Stimulated activated CD4-positive, alpha-beta T cell treated with anti-CD3 and anti-CD28 coated beads, TNF-alpha, amount 100 ng/mL, for 1 hour (primary cell): ENCODE measurements at places on chromosomes 3 and 15.

GRCh38 chr15:90654233-90655136 is 62.7 kb upstream of the BLM start:
- no peak for DNase-seq

DNA sequence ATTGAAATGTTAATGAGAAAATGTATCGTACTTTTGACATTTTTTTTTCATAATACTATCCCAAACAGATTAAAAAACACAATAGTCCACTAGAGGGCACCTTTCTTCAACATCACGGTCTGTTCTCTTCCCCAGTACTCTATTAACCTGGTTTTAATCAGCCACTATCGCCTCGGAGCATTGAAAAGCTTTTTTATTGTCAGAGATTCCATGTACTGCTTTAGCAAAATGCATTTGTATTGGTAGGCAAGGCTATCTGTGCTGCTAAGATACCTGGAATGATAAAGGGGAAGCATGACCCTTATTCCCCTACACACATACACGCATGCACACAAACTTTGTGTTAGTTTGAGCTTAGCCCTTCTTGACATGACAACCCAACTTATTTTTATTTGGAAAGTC is 160.1 kb upstream of the IL12A start:
- no peak for DNase-seq

GRCh38 chr3:26715431-26715830 is 92.9 kb downstream of the LRRC3B start:
- DNase-seq: no peak

- no peak for DNase-seq
Measured at GRCh38 chr3:30437171-30437601, 169.2 kb upstream of the TGFBR2 start.

GRCh38 chr3:10935028-10935427 is 57.5 kb upstream of the SLC6A1 start:
- DNase-seq: no peak

- DNase-seq: no peak
Measured at GRCh38 chr3:171747223-171747920, 62.9 kb downstream of the PLD1 start.

DNA sequence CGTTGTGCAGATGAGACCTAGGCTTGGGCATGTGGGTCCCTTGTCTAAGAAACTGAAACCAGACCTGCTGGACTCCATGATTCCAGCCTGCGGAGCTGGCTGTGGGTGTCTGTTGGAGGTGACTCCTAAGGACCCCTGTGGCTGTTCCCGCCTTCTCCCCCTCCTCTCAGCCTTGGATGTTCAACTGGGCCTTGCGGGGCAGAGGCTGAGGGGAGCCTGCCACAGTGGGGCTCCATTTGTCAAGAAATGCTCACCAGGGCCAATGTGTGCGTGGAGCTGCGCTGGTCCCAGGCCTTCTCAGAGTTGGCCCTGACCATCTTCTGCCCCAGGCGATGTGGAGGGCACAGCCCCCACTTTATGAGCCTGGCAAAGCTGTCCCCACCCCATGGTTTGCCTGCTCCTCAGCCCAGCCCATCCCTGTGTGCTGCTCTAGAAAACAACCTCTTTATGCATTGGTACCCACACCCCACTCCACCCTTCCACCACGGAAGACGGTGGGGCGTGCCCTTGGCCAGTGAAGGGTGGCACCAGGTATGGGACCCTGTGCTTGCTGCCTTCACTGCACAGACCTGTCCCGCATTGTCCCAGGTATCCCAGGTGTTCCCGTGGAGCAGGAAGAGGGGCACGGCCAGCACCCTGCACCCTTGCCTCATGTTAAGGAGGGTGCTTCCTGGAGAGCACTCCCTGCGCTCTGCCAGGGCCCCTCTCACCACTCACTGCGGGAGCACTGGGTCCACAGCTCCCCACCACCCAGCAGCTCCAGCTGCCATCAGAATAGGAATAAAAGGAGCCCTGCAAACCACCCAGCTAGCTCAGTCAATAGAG is 7.9 kb downstream of the MESP2 start:
- no peak for DNase-seq

DNA sequence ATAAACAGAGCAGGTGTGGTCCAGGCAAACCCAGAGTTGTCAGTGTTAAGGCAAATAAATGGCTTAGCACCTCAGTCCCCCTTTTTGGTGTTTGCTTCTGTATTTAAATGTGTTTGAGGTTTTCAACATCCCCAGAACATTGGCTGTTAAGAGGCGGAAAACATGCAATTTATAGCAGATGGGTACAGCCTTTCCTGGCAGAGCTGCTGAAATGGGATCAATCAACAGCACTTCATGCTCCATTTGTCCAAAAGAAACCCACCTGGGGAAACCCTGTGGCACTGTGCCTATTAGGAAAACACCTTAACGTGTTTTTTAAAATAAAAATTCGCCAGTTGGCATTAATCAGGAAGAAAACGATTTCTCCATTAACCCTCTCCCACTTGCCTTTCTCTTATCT is 135.4 kb downstream of the MCTP2 start:
- DNase-seq: no peak

- no peak for DNase-seq
Measured at GRCh38 chr3:108471426-108471825, 39.0 kb downstream of the MYH15 start.

GRCh38 chr3:50628601-50629000 is 11.7 kb downstream of the MAPKAPK3 start:
- DNase-seq: no peak

- no peak for DNase-seq
Measured at GRCh38 chr15:97561529-97561928, 399.0 kb upstream of the ARRDC4 start.

DNA sequence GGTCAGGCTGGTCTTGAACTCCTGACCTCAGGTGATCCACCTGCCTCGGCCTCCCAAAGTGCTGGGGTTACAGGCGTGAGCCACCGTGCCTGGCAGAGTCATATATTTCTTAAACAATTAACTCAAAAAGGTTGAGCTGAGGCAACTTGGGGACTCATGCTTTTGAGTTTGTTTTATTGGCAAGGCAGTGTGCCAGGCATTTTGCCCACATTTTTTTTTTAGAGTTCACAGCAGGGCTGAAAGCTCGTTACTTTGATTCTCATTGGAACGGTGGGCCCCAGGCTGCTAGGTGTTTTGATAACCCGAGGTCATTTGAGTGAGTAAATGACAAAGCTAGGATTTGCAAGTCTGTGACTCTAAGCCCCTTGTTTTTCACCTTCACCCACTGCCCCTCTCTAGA is 76.2 kb downstream of the CCK start:
- no peak for DNase-seq

GRCh38 chr3:42718338-42718737 is 15.7 kb upstream of the HHATL start:
- no peak for DNase-seq

DNA sequence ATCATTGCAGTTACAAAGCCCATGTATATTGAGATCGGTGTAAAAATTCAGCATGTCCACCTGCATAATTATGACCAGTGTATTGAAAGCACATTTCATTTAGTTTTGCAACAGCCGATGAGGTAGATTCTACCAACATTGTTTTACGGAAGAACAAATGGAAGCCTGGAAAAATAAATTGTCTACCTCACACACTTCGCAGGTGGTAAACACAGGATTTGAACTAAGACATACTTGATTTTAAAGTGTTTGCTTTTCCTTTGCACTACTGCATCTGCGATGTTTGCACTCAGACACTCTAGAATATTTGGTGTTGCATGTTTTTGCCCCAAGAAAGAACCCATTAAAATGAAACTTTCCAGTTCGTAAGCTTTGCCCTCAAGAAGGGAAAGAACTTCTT is 148.4 kb downstream of the PGPEP1L start:
- DNase-seq: no peak

DNA sequence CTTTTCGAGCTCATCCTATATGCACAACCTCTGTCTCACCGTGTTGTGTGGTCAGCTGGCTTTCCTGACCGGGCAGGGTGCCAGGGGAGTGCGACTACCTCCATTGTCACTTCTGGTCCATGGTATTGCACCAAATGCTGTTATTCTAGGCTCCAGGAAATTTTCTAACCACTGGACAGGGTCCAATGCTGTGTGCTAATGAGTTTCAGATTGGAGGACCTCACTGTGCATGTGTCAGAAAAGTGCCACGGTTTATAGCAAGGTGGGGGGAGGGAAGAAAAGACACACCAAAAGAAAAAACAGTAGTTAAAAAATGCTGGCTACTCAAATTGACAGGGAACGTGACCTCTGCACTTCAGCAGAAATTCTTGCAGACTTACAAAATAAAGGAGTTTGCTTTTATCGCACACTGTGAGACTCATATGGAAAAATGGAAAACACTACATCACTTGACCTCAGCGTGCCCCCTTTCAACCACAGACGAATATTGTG is 480.1 kb downstream of the FOXP1 start:
- DNase-seq: no peak

GRCh38 chr3:112117841-112118571 is 15.0 kb downstream of the GCSAM start:
- no peak for DNase-seq

DNA sequence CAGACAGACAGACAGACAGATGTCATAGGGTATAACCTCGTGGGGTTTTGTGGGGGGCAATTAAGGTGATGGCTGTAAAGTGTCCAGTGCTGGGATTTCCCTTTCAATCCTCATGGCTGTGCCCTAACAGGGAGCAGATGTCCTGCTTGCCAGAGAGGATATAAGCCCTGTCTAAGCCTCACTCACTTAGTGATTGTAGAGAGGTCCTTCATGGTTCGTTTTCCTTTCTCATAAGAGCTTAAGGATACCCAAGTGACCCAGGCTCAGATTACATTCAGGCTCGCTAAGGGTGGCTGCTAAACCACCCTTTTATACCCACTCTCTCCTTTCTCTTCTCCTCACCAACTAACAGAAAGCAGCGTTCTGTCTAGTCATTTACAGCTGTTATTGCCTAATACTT is 19.2 kb downstream of the LYSMD2 start:
- no peak for DNase-seq

DNA sequence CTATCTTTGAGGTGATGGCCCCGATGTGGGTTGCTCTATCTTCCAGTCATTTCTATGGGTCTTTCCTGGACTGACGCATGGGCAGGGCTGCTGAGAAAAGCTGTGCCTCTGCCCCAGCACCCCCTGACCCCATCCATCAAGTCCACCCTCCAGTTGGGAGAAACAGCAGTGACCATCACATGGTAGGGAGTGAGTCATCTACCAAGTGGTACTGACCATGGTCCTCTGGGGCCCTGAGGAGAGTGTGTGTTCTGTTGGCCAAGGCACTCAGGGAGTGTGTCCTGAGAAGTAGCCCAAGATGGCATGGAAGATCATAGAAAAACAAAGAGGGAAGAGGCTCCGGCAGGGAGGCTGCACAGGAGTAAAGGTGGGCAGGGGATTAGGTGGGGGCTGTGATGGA is 1.6 kb upstream of the DNAH1 start:
- no peak for DNase-seq

DNA sequence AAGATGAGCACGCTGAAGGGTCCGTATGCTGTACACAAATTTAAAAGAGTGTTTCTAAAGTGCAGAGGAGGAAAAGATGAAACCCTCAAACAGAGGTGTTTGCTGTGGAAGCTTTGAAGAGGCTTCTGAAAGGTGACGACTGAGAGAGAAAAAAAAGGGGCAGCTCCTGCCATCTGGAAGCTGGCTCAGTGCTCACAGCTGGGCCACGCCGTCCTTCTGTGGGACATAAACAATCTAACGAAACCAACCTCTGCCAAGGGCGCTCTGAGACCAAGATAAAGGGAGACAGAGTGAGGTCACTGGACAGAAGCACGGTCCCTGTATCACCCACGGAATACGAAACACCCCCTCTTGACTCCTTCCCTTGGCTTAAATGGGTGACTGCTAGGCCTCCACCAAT is 96.3 kb upstream of the SLC6A6 start:
- no peak for DNase-seq

GRCh38 chr3:128788268-128788869 is 62.4 kb downstream of the RAB7A start:
- no peak for DNase-seq

GRCh38 chr15:83549623-83550022 is 102.5 kb downstream of the SH3GL3 start:
- DNase-seq: no peak

DNA sequence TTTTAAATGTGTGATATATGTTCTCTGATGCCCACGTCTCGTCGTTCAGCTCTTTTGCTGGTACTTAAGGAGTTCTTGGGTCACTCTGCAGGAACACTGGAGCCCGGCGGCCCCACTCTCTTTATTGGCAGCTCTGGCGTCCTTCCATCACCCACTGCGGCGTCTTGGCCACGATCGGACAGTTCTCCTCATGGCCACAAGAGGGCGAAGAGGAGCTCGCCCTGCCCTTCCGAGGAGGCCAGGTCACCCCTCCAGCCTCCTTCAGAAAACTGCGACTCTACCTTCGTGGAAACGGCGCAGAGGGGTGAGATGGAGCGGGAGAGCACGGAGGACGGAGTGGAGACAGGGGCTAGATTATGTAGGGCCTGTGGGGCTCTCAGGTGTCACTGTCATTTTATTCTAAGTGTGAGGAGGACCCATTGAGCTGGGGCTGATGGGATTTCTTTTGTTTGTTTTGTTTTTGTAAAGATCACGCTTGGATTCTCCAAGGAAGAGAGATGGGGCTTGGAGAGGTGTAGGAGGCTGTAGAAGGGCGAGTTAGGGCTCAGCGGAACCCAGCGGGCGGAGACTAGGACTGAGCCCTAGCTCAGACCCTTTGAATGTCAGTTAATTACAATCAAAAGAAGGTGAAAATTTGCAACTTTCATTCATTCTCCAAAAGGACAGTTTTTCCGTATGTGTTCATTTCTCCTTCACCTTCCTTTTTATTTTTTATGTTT is 28.0 kb upstream of the GABRA5 start:
- DNase-seq: no peak

DNA sequence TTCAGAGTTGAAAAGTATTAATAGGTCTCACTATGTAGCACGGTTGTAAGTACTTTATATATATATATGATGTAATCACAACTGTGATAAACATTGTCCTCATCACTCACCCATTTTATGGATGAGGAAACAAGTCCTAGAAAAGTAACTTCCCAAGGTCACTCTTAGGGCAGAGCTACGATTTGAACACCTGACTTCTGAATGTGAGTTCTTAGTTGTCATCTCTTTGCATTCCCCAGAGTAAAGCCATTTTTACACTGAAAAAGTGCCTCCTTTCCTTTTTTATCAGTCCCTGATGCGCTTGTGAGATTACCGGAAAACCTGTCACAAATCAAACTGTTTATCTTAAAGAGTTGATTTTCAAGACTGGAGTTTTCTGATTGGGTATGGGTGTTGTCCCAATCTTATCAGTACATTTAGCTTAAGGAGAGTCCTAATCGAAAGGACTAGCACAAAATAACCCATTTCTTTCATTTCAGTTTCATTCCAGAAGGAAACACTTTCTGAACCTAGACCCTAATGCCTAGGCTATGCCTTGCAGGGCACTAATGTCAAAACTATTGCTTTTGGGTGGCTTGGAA is 2.3 kb upstream of the EDEM1 start:
- DNase-seq: no peak

DNA sequence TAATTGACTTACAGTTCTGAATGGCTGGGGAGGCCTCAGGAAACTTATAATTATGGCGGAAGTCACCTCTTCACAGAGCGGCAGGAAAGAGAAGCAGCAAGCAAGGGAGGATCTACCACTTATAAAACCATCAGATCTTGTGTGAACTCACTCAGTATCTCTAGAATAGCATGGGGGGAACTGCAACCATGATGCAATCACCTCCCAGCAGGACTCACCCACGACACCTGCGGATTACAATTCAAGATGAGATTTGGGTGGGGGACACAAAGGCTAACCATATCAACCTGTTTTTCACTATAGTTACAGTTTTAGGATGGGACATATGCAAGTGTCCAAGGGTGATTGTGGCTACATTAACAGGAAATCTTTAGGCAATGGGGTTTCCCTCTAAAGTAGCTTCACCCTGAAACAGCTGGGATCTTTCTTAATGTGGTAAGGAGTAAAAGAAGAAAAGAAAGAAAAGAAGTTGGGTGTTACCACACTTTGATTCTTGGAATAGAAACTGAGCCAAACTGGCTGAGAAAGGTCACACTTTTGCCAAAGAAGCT is 453.8 kb downstream of the OTOL1 start:
- no peak for DNase-seq
